ENCODE measurements at places on chromosomes 5 and 9.

GRCh38 chr9:2281031-2281802 is 266.1 kb downstream of the SMARCA2 start:
- DNase-seq = no peak

DNA sequence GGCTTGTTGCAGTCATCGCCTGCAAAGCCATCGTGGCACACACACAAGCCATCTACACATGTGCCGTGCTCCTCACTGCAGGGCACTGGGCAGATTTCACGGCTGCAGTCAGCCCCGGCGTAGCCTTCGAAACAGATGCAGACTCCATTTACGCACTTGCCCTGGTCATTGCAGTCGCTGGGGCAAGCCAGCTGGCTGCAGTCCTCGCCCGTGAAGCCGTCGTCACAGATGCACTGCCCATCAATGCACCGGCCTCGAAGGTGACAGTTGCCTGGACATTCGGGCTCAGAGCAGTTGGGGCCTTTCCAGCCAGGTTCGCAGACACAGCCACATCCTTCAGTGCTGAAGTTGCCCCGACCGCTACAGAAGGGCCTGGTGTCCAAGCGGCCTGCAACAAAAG is 31.1 kb downstream of the TNC start:
- no peak for DNase-seq

- DNase-seq = no peak
Observed at GRCh38 chr5:95817430-95817829, 5.1 kb downstream of the GLRX start.

DNA sequence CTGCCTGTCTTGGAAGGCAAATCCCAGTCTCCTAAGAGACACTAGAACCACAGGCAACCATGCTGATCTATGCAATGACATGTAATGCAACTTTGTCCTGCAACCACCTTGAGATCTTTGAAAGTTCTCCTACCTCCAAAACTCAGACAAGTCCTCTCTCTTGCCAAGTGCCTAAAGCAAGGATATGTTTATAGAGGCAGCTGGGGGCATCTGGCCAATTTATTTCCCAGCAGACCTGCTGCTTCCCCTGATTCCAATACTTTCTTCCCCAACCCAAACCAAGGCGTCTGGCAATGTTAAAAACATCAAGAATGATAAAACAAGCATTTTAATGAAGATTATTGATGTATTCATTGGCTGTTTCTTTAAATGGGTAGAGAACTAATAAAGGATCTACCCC is 138.4 kb downstream of the DOCK8 start:
- no peak for DNase-seq

DNA sequence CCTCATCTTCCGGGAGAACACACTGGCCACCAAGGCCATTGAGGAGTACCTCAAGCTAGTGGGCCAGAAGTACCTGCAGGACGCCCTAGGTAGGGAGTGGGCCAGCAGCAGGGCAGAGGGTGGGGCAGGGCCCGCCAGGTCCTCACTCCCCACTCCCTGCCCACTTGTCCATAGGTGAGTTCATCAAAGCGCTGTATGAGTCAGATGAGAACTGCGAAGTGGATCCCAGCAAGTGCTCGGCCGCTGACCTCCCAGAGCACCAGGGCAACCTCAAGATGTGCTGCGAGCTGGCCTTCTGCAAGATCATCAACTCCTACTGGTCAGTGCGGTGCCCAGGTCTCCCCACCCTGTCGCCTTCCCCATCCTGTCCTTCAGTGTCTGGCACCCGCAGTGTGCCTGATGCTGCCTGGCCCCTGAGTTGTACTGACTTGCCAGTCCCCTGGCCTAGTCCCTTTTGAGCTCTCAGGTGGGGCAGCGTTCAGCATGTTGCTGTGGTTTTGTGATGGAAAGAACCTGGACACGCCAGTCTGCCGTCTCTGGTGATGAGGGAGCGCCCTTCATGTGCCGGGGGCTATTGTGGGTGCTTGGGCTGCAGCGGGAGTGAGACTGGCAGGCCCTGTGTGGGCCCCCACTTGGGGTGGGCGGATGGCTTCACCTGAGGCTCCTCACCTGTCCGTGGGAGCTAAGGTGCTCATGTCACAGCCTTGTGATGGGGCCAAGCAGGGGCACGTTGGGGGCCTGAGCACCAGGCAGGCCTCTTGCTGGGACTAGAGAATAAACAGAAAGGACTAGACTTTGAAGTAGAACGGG is 112.3 kb downstream of the DAB2IP start:
- no peak for DNase-seq

- DNase-seq = no peak
Observed at GRCh38 chr5:36641431-36641830, 35.0 kb downstream of the SLC1A3 start.

- no peak for DNase-seq
Observed at GRCh38 chr5:124536333-124536732, 210.1 kb downstream of the ZNF608 start.

- DNase-seq = peak; percentile 70
Observed at GRCh38 chr9:98101868-98102273, 17.2 kb downstream of the TRIM14 start.

DNA sequence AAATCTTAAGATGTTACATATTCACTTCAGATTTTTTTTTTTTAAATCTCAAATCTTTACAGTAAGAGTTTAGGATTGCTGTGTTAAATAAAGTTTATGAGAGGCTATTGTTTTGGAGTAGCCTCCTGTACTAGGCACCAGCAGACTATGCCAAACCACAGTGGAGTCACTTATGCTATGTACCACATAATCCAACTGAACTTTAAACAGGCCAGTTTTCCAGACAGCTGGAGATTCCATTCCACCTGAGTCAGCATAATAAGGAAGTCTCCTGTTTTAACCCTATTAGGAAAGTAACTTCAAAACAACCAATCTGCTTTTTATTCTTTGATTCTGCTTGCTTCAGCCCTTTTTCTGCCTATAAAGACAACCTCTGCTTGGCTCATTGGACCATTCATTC is 205.2 kb downstream of the CSNK1G3 start:
- DNase-seq = no peak

DNA sequence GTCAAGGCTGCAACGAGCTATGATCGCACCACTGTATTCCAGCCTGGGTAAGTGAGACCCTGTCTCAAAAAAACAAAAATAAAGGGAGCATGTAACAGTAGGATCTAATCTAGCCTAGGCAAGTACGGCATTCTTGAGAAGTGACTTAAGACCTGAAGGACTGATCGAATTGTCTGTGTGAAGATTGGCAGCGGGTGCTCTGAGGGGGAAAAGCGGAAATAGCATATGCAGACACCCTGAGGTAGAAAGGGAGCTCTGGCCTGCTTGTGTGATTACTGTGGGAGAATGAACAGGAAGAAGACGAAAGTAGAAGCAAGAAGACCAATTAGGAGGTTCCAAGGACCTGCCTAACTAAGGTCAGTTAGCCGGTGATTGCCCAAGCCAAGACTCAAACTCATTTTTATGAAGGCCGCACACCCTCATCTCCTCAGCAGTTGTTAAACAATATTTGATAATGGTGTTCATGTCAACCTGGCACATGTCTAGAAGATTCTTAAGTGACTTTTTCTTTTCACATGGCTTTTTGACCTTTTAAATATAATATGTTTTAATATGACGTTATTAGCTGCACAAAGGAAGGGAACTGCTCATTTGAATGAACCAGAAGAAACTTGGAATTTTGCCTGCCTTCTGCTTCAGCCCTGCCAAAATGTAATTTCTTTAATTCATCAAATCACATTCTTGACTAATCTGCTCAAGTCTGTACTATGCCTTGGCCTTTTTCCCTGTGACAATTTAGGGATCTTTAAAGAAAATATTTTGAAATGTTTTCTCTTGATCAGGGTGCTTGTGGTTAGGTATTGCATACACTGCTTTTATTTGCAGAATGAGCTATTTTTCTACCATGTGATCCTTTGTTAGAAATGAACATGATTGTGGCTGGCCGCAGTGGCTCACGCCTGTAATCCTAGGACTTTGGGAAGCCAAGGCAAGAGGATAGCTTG is 289.2 kb upstream of the DMRT1 start:
- no peak for DNase-seq

DNA sequence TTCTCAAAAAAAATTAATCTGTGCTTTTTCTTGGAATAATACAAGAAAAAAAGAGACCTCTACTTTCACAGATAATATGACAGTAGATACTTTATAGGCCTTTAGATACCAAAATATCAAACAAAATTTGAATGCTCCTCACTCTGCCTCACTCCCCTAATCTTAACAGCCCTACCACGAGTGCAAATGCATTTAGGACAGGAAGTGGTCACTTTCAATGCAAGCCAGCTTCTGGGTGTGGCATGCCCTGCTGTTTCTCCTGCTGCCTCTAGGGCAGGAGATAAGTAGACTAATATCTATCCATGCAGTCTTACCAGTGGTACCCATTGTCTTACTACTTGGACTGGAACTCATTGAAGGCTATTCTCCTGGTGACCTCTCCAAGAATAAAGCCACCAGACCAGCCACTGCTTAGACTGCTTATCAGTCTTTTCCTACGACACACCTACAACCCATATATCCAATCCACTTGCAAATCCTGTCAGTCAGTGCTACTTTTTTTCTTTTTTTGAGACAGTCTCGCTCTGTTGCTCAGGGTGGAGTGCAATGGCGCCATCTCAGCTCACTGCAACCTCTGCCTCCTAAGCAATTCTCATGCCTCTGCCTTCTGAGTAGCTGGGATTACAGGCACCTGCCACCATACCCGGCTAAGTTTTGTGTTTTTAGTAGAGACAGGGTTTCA is 23.0 kb downstream of the FRRS1L start:
- DNase-seq = no peak

DNA sequence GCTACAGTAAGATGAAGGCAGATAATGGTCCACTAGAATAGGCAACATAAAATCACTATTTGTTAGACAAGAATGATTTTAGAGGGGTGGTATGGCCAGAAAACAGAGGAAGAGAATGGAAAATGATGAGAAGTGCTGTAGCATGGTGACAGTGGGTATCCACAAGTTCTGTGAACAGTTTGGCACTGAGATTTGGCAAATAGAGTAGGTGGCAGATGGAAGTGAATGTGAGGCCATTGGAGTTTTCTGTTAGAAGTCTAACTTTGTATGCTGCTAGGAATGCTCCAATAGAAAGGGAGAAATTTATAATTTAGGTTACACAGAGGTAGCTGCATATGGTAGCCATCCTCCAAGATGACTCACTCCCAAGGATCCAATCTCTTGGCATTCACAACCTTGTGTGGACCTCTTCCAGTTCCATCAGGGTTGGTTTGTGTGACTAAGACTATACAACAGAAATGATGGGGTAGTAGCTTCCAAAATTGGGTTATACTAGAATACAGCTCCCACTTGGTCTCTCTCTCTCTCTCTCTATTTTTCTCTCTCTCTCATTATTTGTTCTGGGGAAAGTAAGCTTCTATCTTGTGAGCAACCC is 646.9 kb upstream of the ZNF608 start:
- no peak for DNase-seq

DNA sequence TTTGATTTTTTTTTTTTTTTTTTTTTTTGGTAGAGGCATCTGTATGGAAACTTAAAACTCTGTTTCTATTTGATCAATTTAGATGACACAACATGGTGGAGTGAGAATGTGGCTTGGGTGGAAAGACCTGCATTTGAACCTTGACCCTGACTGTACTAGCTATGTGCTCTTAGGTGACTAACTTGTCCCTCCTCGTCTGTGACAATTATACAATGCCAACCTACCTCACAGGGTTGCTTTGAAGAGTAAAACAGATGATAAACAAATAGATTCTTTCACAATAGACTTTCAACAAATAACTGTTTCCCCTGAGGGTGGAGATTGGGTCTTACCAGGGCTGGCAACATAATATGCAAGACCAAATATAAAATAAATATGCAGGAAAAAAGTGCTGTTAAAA is 109.3 kb downstream of the CRB2 start:
- no peak for DNase-seq

GRCh38 chr5:154273028-154273617 is 82.6 kb downstream of the GALNT10 start:
- DNase-seq = no peak

DNA sequence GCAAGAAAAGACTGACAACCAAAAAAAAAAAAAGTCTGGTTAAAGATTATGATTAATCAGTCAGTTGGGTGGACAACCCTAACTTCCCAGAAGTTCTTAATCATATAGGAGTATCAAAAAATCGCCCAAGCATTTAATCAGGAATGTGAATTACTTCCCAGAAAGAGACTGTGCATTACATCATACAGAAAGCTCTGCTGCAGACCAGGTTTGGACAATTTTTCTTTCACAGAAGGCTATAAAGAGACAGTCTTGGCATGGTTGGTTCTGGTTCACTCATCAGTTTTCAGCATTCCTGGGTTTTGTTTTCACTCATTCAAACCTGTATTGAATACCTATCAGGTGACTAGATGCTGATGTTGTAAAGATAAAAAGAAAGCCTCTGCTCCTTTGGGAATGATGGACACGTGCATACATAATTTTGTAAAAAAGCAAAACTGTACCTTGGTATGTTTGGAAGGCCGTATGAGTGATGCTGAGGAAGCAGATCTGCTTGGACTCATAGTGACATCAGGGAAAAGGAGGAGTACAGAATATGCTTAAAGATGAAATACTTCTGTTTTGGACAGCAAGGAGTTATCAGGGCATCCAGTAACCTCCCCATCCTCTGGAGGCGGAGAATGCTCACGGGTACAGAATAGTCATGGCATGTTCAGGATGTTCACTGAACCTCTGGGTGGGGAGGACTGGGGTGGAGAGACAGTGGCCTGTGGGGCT is 178.4 kb downstream of the GNA14 start:
- DNase-seq = no peak

GRCh38 chr5:124397317-124397716 is 349.1 kb downstream of the ZNF608 start:
- no peak for DNase-seq

DNA sequence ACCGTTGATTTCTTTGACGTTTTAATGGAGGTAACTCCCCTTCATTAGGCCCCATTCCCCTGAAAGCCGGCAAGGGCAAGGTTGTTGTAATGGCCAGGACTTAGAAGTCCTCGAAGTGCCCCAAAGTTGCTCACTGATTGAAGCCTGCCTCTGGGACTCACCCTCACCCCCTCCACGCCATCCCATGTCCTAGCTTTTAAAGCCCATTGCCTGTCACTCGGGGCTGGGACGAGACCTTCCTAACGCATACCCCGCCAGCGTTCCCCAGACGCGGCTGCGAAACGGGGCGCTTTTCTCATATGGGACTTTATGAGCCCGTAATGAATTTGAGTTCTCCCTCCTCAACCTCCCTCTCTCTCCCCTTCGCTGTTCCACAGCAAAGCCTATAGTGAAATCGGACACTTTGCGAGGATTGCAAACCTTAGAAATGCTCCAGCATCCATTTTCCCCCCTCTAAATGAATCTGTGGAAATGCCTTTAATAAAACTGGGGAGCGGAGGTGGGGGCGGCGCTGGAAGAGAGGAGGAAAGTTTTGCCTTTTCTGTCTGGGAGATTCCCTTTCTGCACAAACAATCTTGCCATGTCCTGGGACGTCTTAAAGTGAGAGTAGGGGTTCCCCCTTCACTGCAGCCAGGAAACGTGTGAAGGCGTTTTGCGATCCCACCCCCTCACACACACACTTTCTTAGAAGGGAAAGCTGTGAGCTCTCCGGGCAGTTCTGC is 1.5 kb downstream of the PAPPA start:
- DNase-seq = no peak

DNA sequence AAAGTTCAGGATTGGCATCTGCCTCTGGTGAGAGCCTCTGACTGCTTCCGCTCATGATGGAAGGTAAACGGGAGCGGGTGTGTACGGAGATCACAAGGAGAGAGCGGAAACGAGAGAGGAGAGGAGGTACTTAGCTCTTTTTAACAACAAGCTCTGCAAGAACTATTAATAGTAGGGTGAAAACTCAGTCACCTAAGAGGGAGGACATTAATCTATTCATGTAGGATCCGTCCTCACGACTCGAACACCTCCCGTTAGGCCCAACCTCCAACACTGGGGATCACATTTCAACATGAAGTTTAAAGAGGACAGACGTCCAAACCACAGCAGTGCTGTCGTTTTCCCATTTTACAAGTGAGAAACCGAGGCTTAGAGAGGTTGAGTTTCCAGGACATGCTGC is 173.7 kb downstream of the SLC28A3 start:
- DNase-seq = no peak

GRCh38 chr9:76215066-76215465 is 179.2 kb downstream of the RFK start:
- DNase-seq = no peak
